Fibroblast of skin of right quadriceps (primary cell): ENCODE measurements at places on chromosomes 1 and 21.

DNA sequence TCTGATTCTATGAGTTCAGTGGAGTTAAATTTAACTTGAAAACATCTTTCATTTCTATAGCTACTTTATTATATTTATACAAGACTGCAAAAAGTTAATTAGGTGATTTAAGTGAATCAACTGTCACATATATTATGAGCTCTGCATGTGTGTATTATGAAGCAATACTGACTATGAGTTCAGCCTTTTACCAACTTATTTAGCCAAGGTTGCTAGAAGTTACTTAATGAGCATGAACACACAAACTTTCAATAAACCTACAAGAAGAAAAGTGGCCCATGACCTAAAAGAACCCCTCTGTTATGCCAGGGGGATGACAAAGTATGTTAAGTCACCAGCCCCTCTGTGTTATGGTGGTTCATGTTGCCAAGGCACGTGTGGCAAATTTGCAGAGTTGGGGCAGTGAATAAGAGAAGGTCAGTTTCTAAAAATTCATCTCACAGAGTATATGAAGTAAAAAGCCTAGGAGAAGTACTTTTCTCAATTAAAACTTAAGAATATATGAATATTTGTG, 86.7 kb upstream of the LYPLAL1 start:
- DNase-seq: no peak

DNA sequence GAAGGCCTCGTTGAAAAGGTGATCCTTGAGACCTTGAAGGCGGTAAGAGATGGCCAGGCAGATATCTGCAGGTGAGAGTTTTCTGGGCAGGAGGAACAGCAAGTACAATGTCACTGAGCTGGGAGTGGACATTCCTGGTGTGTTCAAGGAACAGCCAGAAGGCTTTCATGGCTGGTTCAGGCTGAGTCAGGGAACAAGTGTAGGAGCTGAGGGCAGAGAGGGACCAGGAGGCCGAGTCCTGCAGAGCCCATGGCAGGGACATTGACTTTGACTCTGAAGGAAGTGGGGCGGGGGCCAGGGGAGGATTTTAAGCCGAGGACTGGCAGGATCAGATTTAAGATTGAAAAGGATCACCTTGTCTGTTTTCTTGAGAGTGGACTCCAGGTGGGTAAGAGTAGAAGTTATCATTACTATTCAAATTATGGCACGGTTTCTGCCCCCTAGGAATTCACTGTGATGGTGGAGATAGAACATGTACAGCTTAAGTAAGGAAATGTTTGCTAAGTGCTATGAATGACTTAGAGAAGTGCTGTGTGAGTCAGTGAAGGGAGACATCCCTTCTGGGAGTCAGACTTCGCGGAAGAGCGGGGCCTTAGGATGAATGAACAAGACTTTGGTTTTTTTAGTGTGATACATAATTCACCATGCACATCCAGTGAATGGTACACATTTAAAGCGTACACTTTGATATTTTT, 202.3 kb downstream of the KIF26B start:
- no peak for DNase-seq

DNA sequence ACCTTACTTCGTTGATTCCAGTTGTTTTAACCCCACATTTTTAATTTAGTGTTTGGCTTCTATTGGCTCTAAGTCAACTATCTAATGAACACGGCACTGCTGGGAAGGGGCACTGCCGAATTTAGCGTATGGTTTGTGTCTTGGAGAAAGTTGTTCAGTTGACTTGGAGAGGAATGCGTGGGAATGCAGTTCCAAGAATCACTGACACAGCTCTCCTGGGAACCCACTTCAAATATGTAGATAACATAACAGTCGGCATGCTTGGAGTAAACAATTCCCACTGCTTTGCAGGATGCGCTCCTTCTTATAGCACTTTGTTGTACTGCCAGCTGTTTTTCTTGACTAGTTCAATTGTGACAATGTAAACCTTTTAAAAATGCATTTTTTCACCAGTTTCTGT, 104.3 kb downstream of the RYR2 start:
- DNase-seq: no peak

- DNase-seq: peak; percentile 98
Observed at GRCh38 chr1:200314085-200314750, 95.6 kb downstream of the ZNF281 start.

GRCh38 chr1:59229138-59229537, 67.8 kb upstream of the FGGY start:
- DNase-seq: peak; percentile 32

DNA sequence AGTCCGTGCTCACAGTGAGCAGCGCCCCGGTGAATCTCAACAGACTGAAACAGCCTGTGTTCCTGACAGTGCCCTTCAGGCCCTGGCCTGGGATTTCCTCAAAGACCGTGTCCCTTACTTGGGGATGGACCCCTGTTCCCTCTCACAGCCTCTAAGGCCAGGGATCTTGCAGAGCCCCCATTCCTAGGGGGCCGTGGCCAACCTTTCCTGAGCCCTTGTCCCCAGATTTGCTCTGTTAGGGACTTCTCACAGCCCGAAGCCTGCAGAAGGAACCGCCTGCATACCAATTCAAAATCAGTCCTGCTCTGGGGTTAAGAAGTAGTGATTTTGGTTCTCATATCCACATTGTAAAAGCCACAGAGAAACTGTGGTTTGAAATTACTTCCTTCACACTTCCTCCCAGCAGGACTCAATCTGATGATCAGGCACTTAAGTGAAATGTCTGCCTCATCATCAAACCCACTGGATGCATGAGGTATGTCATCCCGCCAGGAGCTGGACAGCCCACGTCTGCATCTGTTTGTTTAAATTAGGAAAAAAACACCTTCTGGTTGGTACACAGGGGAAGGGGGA, 14.9 kb downstream of the ABCA4 start:
- DNase-seq: peak; percentile 57

DNA sequence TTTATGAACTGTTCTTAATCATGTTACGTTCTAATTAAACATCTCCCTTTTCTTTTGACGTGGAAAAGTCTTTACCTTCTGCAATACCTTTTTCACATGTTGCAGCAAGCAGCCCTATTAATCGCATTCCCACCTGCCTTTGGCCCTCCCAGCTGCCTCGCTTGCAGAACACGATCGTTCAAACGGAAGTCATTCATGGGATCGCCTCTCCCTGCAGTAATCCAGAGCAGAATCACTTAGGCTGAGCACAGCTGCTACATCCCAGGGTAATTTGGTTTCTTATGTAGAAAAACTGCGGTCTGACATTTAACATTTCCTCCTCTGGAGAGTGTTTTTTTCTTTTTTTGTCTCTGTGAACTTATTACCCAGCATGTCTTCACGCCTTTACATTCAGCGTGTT, 206.3 kb downstream of the KIF26B start:
- no peak for DNase-seq

DNA sequence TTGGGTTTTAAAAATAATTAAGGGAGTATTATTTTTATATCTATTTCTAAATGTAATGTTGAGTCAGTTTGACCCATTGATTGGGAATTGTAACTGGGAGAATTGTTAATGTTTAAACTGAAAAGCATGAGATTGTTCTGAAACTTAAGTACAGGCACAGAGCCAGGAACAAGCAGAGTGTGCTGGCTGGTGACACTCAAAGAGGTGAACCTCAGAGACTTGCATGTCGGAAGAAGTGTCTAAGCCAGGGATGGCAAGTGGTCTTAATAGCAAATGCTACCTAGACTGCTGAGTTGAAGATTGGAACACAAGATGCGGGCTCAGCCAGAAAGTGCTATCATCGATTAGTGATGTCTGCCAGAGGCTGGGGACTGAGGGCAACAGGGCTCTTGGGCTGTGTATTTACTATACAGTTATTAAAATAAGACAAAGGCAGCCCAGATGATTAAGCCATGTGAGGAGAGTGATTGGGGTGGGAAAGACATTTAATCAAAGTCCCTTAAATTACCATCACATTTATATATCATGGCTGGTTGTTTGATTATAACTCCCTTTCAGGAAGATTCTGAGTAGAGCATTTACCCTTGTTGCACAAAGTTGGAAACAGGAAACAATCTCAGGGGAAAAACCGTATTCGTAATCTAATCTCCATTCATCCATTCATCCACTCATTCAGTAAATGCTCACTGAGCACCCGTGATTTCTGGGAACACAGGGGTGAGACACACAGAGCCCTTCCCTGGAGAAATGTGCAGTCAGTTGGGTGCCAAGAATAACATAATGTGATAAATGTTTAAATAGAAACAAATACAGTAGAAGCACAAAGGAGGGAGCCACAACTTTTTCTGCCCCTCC, 42.8 kb downstream of the C8A start:
- no peak for DNase-seq

DNA sequence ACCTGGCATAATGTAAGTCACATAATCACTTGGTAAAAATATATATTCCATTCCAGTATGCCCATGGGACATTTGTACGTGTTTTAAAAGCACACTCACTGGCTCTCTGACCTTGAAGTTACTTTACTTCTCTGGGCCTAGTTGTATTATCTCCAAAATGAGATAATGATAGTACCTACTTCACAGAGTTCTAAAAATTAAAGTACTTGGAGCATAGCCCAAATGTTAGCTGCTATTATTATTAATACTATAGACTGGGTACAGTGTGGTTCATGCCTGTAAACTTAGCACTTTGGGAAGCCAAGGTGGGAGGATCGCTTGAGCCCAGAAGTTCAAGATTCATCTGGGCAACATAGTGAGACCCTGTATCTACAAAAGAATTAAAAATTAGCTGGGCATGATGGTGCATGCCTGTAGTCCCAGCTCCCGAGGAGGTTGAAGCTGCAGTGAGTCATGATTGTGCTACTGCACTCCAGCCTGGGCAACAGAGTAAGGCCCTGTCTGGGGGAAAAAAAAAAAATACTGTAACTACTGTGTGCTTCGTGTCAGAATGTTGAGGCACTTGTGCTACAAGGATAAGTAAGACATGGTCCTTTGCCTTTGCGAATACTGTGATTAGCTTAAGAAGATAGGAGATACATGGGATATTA, 45.7 kb downstream of the TDRD5 start:
- DNase-seq: no peak

DNA sequence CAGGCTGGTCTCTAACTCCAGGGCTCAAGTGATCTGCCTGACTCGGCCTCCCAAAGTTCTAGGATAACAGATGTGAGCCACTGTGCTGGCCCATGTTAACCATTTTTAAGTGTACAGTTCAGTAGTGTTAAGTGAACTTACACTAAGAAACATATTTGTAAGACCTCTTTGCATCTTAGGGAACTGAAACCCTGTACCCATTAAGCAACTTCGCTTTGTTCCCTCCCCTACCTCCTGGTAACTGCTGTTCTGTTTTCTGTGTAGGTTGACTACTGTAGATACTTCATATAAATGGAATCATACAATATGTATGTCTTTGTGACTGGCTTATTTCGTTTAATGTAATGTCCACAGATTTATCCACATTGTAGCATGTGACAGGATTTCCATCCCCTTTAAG, 11.0 kb downstream of the NUDC start:
- no peak for DNase-seq

- peak; percentile 20 for DNase-seq
Observed at GRCh38 chr1:3586986-3587759, 24.1 kb downstream of the MEGF6 start.

GRCh38 chr1:117122330-117123025, 929 bp upstream of the TRIM45 start:
- no peak for DNase-seq

GRCh38 chr1:247373721-247374141, 42.1 kb upstream of the ZNF496 start:
- peak; percentile 21 for DNase-seq

GRCh38 chr1:24926563-24927249, 3.4 kb downstream of the RUNX3 start:
- DNase-seq: peak; percentile 28

- DNase-seq: no peak
Observed at GRCh38 chr1:914131-914890, 9.4 kb upstream of the SAMD11 start.

- DNase-seq: no peak
Observed at GRCh38 chr1:199866210-199866617, 161.3 kb upstream of the NR5A2 start.

- no peak for DNase-seq
Observed at GRCh38 chr1:7060745-7061144, 275.5 kb downstream of the CAMTA1 start.

DNA sequence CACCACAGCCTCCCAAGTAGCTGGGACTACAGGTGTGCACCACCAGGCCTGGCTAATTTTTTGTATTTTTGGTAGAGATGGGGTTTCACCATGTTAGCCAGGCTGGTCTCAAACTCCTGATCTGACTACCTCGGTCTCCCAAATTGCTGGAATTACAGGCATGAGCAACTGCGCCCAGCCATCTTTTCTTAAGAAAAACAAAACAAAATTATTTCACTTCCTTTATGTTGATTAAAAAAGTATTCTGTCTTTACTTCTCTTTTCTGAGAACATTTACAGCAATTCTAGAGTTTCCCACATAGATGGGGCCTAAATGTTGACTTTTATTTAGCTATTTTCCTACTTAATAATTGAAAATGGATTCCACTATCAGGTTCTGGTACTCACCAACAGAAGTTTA, 17.3 kb upstream of the TMEM183A start:
- DNase-seq: no peak

GRCh38 chr1:23650344-23650990, 41.1 kb upstream of the RPL11 start:
- DNase-seq: no peak

GRCh38 chr1:24925082-24925779, 4.8 kb downstream of the RUNX3 start:
- no peak for DNase-seq

DNA sequence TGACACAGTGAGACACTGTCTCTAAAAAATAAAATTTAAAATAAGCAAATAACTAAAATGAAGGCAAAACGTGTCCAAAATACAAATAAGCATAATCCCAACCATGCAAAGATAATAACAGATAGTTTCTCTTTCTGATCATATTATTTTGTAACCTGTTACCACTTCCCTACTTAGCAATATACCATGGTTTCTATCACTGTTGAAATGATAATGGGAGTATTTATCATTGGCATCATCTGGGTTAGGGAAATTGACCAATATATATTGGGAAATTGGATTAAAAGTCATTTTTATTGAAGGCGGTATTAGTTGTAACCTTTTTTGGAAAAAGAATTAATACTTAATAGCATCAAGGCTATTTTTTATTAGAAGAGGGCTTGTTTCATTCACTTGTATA, 47.0 kb downstream of the USP25 start:
- DNase-seq: no peak

GRCh38 chr1:14873677-14874076, 275.2 kb downstream of the KAZN start:
- no peak for DNase-seq

- no peak for DNase-seq
Observed at GRCh38 chr1:231206856-231207255, 34.2 kb upstream of the GNPAT start.

- peak; percentile 39 for DNase-seq
Observed at GRCh38 chr1:32241001-32241763, 5.8 kb upstream of the FAM167B start.

GRCh38 chr1:30200161-30200560, 523.2 kb downstream of the MATN1 start:
- DNase-seq: no peak

DNA sequence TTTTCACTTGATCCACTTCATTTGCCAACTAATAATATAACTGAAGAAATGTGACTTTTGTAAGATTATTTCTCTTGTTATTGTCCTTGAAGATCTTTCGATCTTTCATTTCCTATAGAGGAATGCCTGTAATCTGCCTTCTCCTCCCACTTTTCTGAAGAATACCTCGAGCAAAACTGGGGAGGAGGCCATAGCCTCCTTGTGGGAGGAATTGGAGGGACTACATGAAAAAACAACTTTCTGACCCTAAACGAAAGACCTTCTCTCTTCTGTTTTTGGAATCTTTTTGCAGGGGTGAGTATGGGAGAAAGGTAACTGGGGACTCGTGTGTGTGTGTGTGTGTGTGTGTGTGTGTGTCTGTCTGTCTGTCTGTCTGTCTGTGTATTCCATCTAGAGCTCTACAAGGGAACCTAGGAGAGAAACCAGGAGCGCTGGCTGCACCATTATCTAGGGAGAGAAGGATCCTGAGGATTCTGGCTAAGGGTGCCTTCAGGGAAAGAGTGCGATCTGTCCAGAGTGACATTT, 32.4 kb upstream of the MAB21L3 start:
- DNase-seq: no peak
